Central memory CD4-positive, alpha-beta T cell (primary cell): ENCODE measurements at places on chromosomes 1 and 21.

DNA sequence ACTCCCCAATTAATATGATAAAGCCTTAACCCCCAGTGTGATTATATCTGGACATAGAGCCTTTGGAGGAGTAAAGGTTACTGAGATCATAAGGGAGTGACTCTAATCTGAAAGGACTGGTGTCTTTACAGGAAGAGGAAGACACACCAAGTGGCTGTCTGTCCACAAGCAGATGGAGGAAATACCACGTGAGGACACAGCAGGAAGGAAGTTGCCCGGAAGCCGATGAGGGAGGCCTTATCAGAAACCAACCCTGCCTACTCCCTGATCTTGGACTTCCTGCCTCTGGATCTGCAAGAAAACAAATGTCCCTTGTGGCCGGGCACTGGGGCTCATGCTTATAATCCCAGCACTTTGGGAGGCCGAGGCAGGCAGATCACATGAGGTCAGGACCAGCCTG, 110.3 kb upstream of the CHRM3 start:
- DNase-seq: no peak

DNA sequence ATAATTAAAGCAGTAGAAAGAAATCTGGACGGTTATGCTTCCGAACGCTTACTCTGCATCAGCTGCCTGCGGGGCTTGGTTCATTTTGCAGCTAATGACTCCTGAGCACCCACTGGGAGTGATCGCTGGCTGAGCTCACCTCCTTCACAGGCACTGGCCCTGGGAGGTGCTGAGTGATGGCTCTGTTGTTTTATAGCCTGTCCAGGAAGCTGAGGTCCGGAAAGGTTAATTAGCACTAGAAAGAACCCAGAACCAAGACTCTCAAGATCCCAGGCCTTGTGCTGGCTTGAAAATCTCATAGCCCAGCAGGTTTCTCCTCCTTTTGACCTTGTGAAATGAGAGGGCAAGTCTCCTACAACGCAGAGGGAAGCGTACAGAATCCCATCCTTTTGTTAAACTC, 226.2 kb downstream of the AJAP1 start:
- DNase-seq: no peak

DNA sequence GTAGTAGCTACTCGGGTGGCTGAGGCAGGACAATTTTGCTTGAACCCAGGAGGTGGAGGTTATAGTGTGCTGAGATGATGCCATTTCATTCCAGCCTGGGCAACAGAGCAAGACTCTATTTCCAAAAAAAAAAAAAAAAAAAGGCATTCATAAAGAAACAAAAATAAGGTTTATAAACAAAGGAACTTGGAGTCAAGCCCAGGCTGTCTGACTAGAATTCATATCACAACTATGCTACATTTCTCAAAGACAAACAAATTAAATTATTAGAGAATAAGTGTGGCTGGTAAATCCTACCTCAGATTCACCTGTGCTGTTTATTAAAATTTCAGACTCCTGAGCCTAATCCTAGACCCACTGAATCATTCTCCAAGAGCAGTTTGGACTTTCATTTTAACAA, 4.2 kb downstream of the GCLM start:
- no peak for DNase-seq

GRCh38 chr1:198948895-198949659, 310.2 kb downstream of the PTPRC start:
- no peak for DNase-seq

GRCh38 chr1:176521211-176521610, 58.2 kb downstream of the PAPPA2 start:
- no peak for DNase-seq
